ENCODE measurements at places on chromosomes 1 and 21. TPM values are rescaled to one million over a fixed set of nuclear protein-coding genes. Genes with fewer than 3 reads are reported as not detected.

Gene ENO1
- total RNA-seq, result 225 TPM

GRCh38 chr1:93362237-93362636, 16.5 kb downstream of the DR1 start:
- no peak for DNase-seq

- no peak for DNase-seq
These were observed 263.4 kb downstream of the TTLL7 start for GRCh38 chr1:83735526-83735925.

- DNase-seq, result no peak
These were observed 11.9 kb upstream of the VAV3 start for GRCh38 chr1:107976836-107977235.

Gene PADI2
- not detected for total RNA-seq

DNA sequence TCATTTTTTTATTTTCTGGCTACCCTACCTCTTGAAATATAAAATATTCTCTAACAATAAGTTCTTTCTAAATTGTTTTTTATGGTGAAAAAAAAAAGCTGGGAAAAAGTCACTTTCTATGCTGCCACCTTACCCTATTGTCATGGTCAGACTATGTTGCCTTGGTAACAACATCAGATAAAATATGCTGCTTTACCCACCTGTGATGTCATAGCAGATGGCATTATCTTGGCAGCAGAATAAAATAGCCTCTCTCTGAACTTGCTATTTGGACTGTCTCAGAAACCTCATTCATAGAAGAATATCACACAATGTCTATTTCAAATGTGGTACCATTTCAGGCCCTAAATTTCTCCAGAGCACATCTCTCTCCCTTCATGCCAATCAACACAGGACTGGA, 69.6 kb upstream of the SGIP1 start:
- no peak for DNase-seq

Gene FNDC10
- total RNA-seq, result 3.8 TPM

DNA sequence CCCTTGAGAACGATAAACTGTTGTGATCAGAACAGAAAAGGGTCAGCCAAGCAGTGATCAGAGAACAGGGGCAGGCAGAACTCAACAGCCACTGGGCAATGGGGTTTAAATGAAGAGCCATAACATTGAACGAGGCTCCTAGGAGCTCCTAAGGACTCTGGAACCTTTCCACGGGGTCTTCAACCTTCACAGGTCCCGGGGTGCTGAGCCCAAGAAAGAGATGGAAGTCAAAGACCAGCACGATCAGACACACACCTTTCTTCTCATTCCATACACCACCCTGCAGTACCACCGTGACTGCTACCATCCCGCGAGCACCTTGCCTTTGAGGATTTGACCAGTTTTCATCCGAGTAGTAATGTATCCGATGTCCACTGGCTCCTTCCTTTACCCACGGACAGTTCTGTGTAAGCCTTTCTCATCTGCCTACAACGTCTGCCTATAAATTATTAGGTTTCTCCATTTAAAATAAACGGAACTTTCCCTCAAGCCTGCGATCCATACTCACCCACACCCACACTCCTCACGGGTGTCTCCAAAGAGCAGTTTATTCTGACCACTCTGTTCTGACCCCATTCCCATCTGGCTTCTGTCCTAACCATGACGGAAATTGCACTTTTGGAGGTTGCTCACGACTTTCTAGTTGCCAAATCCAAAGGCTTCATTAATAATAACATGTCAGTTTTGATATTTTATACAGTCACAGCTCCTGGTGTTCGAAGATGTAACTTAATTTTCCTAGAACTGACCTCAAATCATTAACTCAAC, 16.8 kb upstream of the HHAT start:
- no peak for DNase-seq
